Stimulated activated CD4-positive, alpha-beta T cell treated with anti-CD3 and anti-CD28 coated beads, TNF-alpha, amount 100 ng/mL, for 24 hours (primary cell): ENCODE measurements at places on chromosomes 7 and 10.

- DNase-seq, result no peak
Measured at GRCh38 chr7:140222814-140223213, 46.0 kb upstream of the KDM7A start.

GRCh38 chr7:83267141-83267631 is 104.5 kb upstream of the PCLO start:
- no peak for DNase-seq

DNA sequence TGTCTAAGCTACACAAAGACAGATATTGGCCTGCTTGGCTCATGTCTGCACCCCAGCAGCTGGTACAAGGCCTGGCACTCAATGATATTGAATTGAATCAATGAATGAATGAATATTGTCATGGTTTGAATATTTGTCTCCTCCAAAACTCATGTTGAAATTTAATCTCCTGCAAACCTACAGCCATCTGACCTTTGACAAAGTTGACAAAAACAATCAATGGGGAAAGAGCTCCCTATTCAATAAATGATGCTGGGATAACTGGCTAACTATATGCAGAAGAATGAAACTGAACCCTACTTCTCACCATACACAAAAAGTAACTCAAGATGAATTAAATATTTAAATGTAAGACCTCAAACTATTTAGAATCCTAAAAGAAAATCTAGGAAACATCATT is 144.7 kb downstream of the CYP26A1 start:
- no peak for DNase-seq

DNA sequence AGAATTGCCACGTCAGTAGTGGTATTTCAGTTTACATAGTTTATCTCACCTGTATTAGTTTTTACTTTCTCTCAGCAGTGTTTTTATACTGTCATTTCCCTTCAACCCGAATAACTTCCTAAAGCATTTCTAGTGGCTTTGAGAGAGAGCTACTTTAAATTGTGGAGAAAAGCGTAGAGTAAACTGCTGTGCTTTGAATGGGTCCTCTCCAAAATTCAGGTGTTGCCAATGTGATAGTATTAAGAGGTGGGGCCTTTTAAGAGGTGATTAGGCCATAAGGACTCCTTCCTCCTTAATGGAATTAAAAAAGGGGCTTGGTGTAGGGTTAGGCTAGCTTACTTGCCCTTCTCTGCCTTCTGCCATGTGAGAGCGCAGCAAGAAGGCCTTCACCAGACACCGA is 98.4 kb downstream of the LCOR start:
- no peak for DNase-seq

DNA sequence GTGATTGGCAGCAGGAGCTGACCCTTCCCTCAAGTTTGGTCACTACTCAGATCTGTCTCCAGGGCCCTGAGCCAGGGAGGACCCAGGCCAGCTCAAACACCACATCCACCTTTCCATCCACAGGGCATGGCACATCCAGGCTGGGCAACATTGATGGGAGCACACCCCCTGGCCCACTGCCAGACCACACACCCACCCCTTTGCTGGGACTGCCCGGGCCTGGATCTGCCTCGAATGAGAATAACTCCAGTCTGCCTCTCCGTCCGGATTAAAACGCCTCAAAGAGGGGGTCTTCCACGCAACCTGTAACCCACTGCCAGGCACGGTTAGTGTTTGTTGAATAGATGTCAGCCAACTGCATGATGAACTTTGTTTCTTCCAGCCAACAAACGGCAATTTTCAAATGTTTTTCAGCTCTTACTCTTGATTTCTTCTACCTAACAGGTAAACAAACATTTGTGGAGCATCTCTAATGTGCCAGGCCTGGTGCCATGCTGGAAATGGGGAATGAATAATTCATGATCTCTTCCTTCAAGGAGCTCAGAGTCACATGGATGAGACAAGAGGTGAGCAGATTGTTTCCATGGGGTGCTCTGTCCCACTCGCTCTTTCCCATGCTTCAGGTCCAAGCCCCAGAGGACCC is 41.0 kb upstream of the CHST15 start:
- DNase-seq, result no peak

GRCh38 chr10:34567659-34568253 is 247.3 kb downstream of the PARD3 start:
- DNase-seq, result no peak

DNA sequence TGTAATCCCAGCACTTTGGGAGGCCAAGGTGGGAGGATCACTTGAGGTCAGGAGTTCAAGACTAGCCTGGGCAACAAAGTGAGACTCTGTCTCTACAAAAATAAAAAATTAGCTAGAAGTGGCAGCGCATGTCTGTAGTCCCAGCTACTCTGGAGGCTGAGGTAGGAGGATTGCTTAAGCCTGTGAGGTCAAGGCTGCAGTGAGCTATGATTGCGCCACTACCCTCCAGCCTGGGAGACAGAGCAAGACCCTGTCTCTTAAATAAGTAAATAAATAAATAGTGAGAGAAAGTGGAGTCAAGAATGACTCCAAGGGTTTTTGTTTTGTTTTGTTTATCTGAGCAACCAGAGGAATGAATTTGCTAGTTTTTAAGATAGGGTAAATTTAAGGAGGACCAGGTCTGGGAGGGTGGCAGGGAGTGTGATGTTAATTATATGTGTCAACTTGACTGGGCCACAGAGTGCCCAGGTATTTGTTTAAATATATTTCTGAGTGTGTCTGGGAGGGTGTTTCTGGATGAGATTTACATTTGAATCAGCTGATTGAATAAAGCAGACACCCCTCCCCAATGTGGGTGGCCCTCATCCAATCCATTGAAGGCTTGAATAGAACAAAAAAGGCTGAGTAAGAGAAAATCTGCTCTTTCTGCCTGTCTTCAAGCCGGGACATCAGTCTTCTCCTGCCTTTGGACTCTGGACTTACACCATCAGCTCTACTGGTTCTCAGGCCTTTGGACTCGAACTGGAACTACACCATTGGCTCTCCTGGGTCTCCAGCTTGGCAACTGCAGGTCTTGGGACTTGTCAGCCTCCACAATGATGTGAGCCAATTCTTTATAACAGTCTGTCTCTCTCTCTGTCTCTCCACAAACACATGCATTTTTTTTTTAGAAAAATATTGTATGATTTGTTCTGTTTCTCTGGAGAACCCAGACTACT is 23.5 kb downstream of the IMPDH1 start:
- no peak for DNase-seq

GRCh38 chr7:28939844-28940544 is 18.1 kb downstream of the TRIL start:
- DNase-seq, result no peak

DNA sequence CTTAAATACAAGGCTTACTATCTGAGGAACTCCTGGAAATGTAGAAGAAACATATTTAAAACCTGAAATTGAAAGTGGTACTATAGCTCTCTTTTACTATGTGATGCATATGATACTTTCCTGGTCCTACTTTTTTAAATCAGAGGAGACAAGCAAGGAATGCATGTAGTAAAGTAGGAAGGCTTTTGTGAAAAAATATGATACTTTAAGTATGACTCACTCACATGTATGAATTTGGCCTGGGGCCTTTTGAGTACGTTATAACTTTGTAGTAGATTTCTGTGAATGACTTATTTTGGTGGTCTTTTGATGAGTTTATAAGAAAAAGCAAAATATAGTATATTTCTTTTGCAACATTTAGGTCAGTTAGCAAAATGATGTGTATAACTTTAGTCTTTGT is 53.8 kb downstream of the TAX1BP1 start:
- no peak for DNase-seq

DNA sequence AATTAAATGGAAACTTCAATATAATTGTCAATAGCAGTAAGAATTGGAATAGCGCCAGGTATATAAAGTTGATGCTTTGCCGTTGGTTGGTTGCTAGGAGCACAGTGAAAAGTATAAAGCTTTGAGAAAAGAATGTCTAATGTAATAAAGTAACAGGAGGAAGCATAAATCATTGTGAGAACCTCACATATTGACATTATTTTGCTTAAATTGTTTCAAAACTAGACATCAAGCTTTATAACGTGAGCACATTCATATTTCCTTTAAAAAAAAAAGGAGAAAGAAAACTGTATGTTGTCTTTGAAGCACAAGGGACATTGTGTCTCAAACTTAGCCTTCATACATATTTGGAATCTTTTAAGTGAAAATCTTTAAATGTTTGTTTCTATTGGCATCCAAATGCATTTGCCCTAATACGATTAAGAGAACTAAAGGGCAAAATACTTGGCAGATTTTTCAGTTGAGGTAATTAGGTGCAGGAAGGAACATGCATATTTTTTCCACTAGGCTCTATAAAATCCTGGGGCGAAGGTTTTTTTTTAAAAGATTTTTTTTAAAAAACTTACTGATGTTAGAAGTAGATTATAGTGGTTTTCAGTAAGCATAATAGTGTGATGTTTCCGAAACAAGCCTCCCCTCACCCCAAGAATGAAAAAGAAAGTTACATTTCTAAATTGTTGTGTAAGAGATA is 92.4 kb downstream of the ARID5B start:
- DNase-seq, result no peak

- no peak for DNase-seq
Measured at GRCh38 chr7:153392726-153393125, 633.2 kb downstream of the ACTR3B start.

DNA sequence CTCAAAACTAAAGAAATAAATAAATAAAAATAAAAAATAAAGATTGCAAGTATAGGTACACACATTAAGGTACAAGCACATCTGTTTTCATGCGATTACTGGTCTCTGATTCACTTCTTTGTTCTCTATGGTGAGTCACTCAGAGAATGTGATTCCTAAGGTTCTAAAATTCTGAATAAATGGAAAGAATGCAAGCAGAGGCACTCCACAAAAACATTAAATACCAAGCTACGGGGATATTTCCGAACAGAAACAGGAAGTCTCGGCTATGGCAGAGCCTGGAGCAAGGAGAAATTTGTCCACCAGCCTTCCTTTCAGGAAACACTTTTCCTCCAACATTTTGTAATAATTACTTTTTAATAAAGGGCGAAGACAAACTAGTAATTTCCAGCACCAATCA is 1.4 kb downstream of the VOPP1 start:
- DNase-seq, result no peak

DNA sequence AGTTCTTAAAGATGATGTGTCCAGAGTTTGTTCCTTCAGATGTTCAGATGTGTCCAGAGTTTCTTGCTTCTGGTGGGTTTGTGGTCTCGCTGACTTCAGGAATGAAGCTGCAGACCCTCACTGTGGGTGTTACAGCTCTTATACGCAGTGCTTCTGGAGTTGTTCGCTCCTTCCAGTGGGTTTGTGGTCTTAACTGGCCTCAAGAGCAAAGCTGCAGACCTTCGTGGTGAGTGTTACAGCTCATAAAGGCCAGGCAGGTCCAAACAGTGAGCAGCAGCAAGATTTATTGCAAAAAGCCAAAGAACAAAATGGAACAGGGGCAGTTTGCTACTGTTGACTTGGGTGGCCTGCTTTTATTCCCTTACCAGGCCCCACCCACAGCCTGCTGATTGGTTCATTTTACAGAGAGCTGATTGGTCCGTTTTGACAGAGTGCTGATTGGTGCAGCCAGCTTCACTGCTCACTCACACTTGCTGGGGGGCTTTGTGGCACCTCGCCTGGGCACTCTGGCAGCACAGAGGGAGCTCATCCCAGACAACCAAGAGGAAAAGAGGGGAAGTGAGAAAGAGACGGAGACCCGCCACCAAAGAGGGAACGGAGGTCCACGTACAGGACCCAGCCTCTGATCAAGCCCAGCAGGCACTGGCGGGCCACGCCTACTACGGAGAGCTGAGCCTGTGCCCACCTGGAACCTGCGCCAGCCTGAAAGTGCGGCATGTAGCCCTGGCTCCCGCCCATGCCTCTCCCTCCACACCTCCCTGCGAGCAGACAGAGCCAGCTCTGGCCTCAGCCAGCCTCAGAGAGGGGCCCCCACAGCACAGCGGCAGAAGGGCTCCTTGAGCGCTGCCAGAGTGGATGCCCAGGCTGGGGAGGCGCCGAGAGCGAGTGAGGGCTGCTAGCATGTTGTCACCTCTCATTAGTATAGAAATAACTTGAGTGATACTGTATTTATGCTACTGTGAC is 55.8 kb upstream of the SEMA3C start:
- no peak for DNase-seq

GRCh38 chr10:28986117-28986792 is 302.6 kb upstream of the LYZL1 start:
- no peak for DNase-seq

- DNase-seq, result no peak
Measured at GRCh38 chr10:8260645-8261044, 206.2 kb downstream of the GATA3 start.

GRCh38 chr10:61068471-61068870 is 124.5 kb upstream of the RHOBTB1 start:
- DNase-seq, result no peak

DNA sequence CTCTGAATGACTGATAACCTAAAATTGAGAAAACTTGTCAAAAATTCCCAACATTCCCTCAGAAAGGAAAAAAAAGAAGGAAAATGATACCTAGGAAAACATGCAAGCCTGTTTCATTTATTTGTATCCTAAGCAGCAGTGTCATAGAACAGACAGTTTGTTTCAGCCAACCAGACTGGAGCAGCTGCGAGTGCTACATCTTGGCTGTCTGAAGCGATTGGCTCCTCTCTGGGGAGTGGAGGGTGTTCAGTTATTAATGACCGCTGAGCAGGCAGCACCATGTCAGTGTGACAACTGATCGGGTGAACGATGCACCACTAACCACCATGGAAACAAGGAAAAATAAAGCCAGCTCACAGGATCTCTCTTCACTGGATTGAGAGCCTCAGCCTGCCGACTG is at the start of gene LRRN3:
Gene LRRN3 (plus strand): TSS at position 282 of the 400 bp plus-strand sequence. CDS start 31,646 bp downstream, outside the sequence.
- DNase-seq, result peak; percentile 35

DNA sequence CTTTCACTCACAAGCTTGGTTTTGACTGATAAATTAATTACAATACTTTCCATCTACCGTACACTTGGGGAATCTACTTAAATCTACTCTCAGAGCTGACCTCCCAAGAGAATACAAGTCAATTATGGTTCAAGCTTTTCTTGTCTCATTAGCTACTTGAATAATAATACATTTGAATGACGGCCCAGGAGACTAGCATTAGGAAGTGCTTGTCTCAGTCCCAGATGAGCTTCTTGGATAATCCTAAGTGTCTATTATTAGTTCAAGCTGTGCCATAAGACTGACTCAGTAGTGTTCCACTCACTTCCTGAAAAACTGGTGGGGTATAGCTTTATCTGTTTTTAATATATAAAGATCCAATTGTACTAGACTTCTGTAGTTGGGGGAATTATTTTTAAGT is 100.2 kb downstream of the GNAT3 start:
- DNase-seq, result no peak
